Tibial artery (tissue), 4 donors: ENCODE measurements at places on chromosomes 12 and 14.

GRCh38 chr12:52029685-52030084 is 21.6 kb upstream of the NR4A1 start:
- no peak for DNase-seq

- DNase-seq: no peak
These were observed 368.3 kb downstream of the ZFP36L1 start for GRCh38 chr14:68424443-68425172.

GRCh38 chr14:56195704-56196103 is 77.5 kb downstream of the PELI2 start:
- DNase-seq: no peak

DNA sequence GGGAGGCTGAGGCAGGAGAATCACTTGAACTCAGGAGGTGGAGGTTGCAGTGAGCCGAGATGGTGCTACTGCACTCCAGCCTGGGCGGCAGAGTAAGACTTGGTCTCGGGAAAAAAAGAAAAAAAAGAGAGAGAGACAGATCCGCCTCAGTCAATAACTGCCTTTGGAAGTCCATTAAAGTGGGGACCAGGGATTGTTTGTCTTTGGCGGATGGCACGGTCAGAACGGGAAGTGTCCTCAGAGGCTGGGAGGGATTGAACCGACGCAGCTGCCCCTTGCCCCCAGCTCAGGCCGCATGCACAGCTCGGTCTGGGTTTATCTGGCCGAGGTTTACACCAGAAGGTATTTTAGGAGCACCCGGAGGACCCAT is 54.4 kb downstream of the TESC start:
- DNase-seq: no peak

DNA sequence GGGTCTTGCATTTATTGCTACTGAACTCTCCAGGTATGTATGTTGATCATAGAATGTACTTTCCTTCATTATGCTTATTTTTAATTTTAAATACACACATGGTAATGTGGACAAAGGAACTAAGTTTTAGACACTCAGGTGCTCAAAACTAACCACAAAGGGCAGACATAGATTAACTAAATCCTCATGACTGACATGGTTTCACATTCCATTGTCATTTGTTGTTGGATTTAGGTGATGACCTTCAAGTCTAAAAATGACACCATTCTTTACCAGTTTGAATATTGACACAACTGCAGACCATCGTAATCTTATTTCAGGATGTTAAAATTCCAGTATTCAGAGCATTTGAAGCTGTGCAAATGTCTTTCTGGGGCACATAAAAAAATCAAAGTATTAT is 128.4 kb downstream of the BBS10 start:
- DNase-seq: no peak

DNA sequence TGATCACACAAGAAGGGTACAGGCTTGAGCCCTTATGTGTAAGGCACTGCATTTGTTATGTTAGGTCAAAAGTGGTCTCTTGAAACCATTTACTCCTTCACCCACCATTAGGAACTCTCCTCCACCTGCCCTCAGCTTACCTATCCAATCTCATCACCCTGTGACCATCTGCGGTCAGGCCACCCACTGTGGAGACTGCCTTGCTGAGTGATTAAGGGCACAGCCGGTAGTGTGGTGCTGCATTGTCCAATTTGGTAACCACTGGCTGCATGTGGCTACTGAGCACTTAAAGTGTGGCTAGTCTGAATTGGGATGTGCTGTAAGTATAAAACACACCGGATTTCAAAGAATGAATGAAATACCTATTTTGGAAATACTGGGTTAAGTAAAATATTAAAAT is 177.1 kb upstream of the PARP11 start:
- DNase-seq: no peak
